ENCODE measurements at places on chromosomes 5 and 9.

DNA sequence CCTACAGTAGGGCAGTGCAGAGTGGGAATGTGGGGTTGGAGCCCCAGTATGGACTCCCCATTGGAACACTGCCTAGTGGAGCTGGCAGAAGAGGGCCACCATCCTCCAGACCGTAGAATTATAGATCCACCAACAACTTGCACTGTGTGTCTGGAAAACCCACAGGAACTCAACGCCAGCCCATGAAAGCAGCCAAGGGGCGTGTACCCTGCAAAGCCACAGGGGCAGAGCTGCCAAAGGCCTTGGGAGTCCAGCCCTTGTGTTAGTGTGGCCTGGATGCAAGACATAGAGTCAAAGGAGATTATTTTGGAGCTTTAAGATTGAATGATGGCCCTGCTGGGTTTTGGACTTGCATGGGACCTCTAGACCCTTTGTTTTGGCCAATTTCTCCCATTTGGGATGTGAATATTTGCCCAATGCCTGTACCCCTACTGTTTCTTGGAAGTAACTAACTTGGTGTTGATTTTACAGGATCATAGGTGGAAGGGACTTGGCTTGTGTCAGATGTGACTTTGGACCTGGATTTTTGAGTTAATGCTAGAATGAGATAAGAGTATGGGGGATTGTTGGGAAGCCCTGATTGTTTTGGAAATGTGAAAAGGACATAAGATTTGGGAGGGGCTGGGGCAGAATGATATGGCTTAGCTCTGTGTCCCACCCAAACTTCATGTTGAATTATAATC lies 266.8 kb downstream of the SEMA5A start:
- DNase-seq: no peak

- no peak for DNase-seq
Measured at GRCh38 chr9:28956116-28956880, 1383.0 kb upstream of the C9orf72 start.

DNA sequence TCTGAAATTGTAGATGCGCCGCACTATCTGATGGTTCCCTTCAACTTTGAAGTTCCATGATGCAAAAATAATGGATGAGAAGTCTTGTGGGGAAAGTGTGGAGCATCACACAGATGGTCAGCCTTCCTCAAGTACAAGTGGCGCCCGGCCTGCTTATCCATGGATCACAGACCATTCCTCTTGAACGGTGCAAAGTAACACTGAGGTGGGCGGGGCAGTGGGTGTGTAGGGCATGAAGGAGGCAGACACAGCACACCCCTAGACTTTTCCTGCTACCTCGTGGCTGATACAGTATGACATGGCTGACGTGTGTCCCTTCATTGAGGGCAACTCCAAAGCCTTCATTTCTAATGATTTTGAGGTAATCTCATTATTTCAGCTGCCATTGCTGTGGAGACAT lies 2.5 kb upstream of the GNG10 start:
- no peak for DNase-seq

- DNase-seq: no peak
Measured at GRCh38 chr5:40405230-40405629, 274.5 kb upstream of the PTGER4 start.

DNA sequence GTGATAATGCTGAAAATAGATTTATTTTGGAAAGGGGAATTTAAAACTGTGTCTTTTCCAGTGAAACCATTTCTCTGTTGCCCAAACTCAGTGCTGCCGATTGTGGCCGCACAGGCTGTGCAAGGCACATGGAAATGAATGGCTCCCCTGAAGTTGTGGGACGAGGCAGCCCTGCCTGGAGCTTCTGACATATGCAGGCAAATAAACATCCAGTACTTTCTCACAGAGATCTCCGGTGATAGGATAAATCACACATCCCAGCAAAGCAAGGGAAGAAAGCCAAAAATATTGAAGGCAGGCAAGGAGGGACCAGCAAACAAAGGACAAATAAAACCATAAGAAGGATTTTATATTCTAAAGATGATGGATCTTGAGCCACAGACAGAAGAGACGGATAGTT lies 464.5 kb downstream of the MTRR start:
- DNase-seq: no peak

GRCh38 chr9:26321935-26322334 lies 570.7 kb downstream of the CAAP1 start:
- no peak for DNase-seq
